GF-D8 (cell line): ENCODE measurements at places on chromosomes 6 and 20.

DNA sequence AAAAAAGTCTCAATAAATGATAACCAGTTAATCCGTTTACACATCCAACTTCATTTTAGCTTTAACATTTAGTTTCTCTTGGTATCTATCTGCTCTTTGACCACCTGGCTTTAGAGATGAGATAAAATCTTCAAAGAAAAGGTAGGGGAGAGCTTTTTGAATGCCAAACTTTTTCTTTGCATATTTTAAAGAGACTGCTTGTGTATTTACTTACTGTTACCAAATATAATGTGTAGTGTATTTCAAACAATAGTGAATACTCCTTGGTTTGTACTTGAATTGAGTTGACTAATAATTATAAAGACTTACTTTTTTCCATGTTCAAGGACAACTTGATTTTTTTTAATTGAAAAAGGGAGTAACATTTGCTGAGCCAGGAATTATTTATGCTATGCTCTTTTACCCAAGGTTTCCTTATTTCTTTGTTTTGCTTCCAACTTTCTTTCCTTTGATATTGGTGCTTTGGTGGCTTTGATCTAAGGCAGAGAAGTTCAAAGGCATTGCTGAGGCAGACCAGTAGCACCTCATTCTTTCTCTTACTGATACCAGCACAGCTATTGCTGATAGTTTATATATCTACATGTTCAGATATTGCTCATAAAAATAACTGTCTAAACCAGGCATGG, 7.8 kb downstream of the CCDC170 start:
- DNase-seq, result no peak

- no peak for DNase-seq
These were observed 25.4 kb downstream of the TTLL2 start for GRCh38 chr6:167350275-167350696.

- no peak for DNase-seq
These were observed 782 bp upstream of the FOXA2 start for GRCh38 chr20:22584922-22585785.

DNA sequence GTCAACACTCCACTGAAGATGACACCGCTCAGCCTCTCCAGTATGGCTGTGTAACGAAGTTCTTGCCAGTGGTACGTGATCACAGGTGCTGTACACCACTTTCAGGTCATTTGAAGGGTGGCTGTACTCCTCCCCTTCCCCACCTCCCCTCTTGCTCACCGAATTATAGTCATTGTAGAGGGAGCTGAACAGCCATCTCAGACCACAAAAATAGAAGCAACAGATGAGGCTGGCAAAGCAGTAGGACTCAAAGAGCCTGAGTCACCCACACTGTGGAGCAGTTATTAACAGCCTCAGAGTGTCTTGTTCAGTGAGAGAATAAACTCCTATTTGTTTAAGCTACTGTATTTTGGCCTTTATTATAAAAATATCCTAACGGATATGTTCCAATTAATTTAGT, 192.5 kb upstream of the MCHR2 start:
- DNase-seq, result no peak

DNA sequence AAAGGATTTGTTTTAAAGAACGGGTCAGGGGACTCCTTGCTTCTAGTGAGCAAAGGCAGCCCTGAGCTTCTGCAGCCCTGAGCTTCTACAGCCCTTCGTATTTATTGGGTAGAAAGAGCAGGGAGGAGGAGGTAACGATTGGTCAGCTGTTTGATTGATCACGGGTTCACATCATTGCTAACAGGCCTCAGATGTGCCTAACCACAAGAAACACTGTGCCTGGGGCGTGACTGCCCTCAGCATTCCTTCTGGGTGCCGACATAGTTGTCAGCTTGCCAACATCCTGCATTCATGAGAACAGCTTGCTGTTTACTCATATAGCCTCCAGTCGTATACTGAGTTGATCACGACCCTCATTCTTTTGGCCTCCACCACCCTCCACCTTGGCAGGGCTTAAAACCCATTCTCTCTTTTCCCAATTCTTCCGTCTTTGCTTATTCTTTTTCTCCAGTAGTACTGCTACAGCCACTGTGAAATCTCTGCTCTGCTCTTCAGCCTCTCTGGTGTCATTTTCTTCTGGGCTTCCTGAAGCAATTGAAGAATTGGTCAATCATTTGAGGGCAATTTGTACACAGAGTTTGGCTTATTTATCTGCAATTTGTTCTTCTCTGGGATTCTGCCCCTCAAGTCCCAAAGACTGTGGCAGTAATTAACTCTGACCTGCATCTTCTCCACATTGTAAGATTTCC, 25.4 kb upstream of the NOP56 start:
- DNase-seq, result no peak

- DNase-seq, result no peak
These were observed 801.6 kb downstream of the EPHA7 start for GRCh38 chr6:92617721-92618120.
